SK-MEL-5 (cell line): ENCODE measurements at places on chromosomes 5 and 9.
A peak's percentile ranks its signal among the peaks of the same experiment; 100 is the strongest.

- peak; percentile 38 for DNase-seq
Observed at GRCh38 chr5:13632676-13633075, 311.8 kb downstream of the DNAH5 start.

DNA sequence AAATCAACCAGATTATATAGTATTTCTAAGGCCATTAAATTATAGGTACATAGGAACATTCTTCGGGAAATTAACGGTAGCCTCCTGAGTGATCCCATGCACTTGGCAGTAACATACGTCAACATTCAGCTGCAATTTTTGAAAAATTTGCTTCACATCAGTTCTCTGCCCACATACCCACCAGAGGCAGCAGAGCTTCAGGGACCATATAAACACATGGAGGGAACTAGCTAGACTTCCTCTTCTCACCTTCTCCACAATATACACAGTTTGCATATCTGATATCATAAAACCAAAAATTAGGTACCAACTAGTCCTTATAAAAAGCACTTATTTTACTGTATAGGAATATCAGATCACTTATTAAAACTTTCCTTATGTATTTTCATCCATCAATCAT is 4.8 kb downstream of the PSIP1 start:
- no peak for DNase-seq

- no peak for DNase-seq
Observed at GRCh38 chr5:122083535-122083934, 5.5 kb upstream of the LOX start.

- no peak for DNase-seq
Observed at GRCh38 chr5:158563760-158564390, 535.8 kb downstream of the EBF1 start.

GRCh38 chr5:105101577-105101976 is 1539.0 kb upstream of the NUDT12 start:
- DNase-seq, result no peak

- DNase-seq, result no peak
Observed at GRCh38 chr9:19378647-19379046, 1.4 kb downstream of the RPS6 start.
